ENCODE measurements at places on chromosomes 11 and 22. TPM values are rescaled to one million over a fixed set of nuclear protein-coding genes. Genes with fewer than 3 reads are reported as not detected.

Gene TMEM191C
- 11.5 TPM for total RNA-seq

Gene C1QTNF5
- total RNA-seq, result 0.32 TPM

Gene APOBEC3F
- total RNA-seq, result 2.8 TPM

Gene APOA4
- total RNA-seq, result not detected

Gene SREBF2
- 291 TPM for total RNA-seq

Gene LRRC75B
- 63.6 TPM for total RNA-seq

Gene SLC17A6
- 170 TPM for total RNA-seq

DNA sequence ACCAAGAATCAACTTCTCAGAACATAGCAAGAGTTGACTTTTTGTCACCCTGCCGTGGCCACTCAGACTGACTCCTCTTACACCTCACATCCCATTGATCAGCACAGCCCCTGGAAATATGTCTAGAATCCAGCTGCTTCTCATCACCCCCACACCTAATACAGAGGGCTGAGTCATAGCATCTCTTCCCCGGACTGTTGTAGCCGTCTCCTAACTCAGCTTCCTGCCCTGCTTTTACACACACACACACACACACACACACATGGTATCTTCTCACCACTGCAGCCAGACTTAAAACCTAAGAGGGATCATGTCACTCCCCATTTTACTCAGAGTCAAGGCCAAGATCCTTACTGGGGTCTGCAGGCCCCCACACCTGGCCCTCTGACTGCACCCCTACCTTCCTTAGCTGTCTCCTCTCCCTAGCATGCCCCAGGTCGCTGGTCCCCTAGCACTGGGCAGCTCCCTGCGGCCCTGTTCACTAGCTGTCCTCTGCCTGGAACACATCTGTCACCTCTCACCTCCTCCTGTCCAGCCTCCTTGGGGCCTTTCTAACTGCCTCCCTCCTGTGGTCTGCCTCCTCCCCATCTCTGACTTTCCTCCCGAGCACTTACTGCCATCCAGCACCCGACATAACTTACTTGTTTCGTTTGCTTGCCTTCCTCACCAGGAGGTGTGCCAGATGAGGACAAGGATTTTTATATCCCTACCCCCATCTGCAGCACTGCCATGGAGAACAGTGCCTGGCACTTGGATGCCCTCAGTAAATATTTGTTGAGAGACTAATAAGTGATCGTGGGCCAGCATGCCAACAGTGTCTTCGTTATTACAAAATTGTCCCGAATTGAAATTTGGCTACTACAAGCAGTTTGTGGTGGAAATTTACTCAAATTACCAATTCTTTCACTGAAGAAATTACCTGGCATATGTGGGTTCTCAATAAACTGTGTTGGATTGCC lies 61.9 kb downstream of the BMAL1 start:
- DNase-seq, result no peak
- H3K4me3 ChIP-seq, result no peak overlapping the region
- peaks cover 2% of the 10 kb centered on the region for H3K4me1 ChIP-seq
- peaks cover 3% of the 10 kb centered on the region for H3K27me3 ChIP-seq
- H3K27ac ChIP-seq, result no peak overlapping the region

DNA sequence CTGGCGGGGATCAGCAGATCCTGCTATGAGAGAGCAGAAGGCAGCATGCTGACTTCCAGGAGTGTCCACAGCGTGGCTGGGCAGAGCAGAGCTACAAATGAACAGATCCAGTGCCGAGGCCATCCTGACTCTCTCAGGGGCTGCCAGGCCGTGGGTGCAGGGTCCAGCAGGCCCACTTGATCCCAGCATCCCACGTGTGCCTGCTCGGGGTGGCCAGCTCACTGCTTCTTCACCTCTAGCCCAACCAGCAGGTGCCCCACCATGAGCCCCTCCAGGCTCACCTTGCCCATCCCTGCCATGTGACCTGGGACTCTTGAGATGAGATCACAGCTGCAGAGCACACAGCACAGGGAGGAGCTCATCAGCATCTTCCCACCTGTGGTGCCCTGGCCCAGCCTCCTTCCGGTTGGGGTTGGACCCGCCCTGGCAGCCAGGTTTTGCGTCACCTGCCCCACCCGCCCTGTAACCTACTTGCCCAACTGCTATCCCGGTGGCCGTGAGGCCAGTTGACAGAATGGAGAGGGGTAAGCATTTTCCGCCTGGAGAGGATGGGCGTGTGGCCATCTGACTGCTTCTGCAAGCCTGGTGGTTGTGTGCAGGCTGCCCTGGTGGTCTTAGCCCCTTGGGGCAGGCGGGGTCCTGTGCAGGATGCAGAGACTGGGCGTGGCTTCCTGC lies 11.0 kb downstream of the TANGO2 start:
- no peak for DNase-seq
- no peak overlapping the region for H3K4me3 ChIP-seq
- peaks cover 2% of the 10 kb centered on the region for H3K27me3 ChIP-seq
- no peak overlapping the region for H3K27ac ChIP-seq
- peaks cover 9% of the 10 kb centered on the region for H3K4me1 ChIP-seq
- H3K36me3 ChIP-seq, result no peaks in the 10 kb centered on the region

- H3K27me3 ChIP-seq, result peaks cover 8% of the 10 kb centered on the region
- no peak for DNase-seq
- H3K27ac ChIP-seq, result no peak overlapping the region
- H3K36me3 ChIP-seq, result no peaks in the 10 kb centered on the region
These were observed 883.9 kb downstream of the BRD1 start for GRCh38 chr22:48943567-48944432.

DNA sequence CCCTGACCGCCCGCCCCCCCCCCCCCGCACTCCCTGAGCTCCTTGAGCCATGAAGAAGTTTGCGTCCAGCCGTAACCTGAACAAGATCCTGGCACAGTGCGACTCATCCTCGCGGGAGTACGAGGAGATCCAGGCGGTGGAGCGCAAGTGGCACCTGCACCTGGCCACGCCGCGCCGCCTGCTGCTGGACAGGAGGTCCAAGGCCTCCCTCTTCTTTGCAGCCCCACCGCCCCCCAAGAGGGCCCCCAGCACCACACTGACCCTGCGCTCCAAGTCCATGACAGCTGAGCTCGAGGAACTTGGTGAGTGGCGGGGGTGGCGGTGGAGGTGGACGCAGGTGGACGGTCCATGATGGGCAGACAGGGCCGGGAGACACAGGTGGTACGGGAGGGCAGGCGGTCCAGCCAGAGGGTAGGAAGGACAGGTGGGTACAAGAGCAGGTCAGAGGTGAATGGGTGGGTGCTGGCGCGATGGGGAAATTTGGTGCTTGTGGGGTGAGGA lies 32.1 kb upstream of the ACR start:
- H3K4me1 ChIP-seq, result peaks cover 14% of the 10 kb centered on the region
- peak; percentile 10 for DNase-seq
- peaks cover 5% of the 10 kb centered on the region for H3K36me3 ChIP-seq
- H3K27ac ChIP-seq, result no peak overlapping the region

- no peak overlapping the region for H3K4me3 ChIP-seq
- peaks cover 5% of the 10 kb centered on the region for H3K36me3 ChIP-seq
- H3K4me1 ChIP-seq, result no peaks in the 10 kb centered on the region
- no peak for DNase-seq
- H3K27me3 ChIP-seq, result peaks cover 2% of the 10 kb centered on the region
- no peak overlapping the region for H3K27ac ChIP-seq
These were observed 544.9 kb downstream of the TBC1D22A start for GRCh38 chr22:47307326-47307725.

All from glutamatergic neuron (in vitro differentiated cells).